ENCODE measurements at places on chromosomes 4 and X.
A peak's percentile ranks its signal among the peaks of the same experiment; 100 is the strongest.

- no peak for DNase-seq
These were observed 11.1 kb downstream of the TCEANC start for GRCh38 chrX:13664020-13664419.

DNA sequence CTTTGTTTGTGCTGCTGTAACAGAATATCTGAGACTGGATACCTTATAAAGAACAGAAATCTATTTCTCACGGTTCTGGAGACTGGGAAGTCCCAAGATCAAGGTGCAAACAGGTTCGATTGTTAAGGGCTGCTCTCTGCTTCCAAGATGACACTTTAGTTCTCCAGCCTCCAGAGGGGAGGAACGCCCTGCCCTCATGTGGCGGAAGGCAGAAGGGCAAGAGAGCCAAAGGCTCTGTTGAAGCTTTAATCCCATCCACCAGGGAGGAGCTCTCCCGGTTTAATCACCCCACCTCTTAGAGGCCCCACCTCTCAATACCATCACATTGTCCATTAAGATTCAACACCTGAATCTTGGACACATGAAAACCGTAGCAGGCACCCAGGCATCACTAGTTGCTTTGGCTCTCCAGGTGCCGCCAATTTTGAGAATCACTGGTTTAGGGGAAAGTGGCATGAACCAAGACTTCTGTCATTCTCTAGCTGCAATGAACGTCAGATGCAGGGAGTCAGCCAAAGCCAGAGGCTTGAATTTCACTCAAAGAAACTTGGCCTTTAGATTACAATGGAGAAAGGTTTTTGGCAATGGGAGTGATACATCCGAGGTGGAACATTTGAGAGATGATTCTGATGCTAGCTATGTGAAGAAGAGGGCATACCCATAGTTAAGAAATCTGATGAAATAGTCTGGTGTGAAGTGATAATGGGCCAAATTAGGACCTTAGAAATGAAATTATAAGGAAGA, 15.7 kb downstream of the FHL1 start:
- DNase-seq: peak; percentile 23

DNA sequence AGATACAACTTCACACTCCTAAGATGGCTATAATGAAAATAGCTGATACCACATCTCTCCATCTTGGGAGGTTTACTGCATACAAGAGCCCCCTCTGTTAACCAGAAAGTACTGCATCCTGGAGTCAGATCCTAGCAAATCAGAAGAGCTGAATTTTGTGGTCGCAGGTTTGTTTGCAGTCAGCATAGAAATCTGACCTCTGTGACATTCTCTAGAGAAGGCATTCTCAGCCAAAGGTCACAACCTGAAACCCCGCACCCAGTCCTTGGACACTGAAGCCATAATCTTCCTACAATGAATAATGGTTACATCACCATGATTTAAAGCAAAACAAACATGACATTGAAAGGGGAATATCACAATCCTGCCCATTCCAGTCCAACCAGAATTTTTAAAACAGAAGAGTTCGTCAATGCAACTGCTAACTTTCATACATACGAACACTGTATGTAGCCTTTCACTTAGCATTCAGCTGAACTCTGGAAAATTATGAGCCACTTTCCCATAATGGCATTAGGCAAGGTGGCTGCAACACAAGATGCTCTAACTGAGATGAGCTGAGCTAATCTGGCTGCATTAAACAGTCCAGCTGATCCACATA, 17.6 kb downstream of the HS6ST2 start:
- DNase-seq: no peak

DNA sequence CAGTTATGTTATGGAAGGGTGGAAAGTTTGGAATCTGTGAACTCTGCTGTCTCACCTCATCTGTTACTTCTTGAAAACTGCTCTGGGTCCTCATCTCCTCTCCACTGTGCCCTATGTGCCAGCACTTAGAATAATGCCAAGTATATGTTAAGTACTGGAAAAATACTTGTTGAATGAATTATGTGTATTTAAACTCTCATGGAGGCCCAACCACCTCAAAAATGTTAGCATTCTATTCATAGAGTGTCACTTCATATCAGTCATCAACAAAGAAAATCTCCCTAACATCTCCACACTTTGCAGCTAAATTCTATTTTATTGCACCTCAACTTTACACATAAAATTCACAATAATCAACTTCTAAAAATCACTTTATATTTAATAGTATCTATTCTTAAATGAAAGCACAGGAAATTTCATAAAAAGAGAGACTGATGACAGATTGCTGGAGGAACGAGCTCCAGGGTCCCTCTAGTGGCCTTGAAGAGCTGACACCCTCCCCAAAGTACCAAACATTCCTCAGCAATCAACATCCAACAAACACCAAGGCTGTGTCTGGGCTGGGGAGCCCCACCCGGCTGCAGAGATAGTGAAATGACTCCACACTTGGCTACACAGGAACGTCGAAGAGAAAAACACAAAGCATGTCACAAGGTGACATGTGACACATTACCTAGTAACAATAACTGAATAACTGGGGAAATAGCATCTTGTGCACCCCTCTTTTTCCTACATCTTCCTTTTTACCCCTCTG, 45.8 kb downstream of the SLC39A8 start:
- DNase-seq: peak; percentile 2

GRCh38 chr4:147617841-147618691, 869 bp downstream of the TMEM184C start:
- peak; percentile 20 for DNase-seq

- no peak for DNase-seq
These were observed 40.9 kb upstream of the ANXA3 start for GRCh38 chr4:78510681-78511080.

GRCh38 chrX:14837155-14837554, 35.7 kb downstream of the FANCB start:
- no peak for DNase-seq

DNA sequence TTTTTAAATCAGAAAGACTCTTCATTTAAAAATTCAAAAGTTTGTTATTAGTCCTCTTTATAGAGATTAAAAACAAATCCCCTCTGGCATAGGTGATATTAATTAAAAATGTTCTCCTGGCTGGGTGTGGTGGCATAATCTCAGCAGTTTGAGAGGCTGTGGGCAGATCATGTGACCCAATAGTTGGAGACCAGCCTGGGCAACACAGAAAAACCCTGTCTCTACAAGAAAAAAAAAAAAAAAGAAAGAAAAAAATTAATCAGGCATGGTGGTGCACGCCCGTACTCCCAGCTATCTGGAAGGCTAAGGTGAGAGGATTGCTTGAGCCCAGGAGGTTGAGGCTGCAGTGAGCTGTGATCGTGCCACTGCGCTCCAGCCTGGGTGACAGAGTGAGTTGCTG, 38.9 kb downstream of the RASGEF1B start:
- no peak for DNase-seq

- no peak for DNase-seq
These were observed 49.0 kb upstream of the HOPX start for GRCh38 chr4:56730097-56730496.

DNA sequence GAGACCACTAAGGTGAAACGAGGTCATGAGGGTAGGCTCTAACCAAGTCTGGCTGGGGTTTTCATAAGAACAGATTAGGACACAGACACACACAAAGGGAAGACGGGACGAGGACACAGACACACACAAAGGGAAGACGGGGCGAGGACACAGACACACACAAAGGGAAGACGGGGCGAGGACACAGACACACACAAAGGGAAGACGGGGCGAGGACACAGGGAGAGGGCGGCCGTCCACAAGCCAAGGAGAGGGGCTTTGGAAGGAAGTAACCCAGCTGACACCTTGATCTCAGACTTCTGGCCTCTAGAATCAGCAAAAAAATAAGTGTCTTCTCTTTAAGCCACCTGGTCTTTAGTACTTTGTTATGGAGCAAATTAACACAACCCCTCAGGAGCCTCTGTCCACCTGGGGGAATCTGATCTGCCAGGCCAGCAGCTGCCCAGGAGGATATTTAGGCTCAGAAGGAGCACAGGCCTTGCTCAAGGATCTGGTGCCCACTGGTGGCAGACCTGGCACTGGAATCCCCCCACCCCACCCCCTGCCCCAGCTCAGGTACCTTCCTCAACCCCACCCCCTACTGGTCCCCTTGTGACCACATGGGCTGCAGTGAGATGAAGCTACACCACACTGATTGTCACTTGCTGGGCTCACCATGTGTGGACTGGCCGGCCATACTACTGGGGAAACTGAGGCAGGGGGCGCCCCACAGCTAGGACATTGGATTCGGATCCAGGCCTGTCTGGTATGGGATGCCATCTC, 2.8 kb downstream of the ABLIM2 start:
- no peak for DNase-seq

GRCh38 chrX:150074175-150074574, 135.9 kb upstream of the EOLA2 start:
- no peak for DNase-seq

GRCh38 chr4:76388160-76388908, 32.6 kb downstream of the CCDC158 start:
- no peak for DNase-seq

- DNase-seq: peak; percentile 16
These were observed 529.7 kb upstream of the BOD1L1 start for GRCh38 chr4:14157262-14157661.

Data from GM13976 (cell line).